ENCODE measurements at places on chromosomes 5 and 9.

GRCh38 chr5:2602451-2603271, 148.8 kb downstream of the IRX2 start:
- no peak for DNase-seq

DNA sequence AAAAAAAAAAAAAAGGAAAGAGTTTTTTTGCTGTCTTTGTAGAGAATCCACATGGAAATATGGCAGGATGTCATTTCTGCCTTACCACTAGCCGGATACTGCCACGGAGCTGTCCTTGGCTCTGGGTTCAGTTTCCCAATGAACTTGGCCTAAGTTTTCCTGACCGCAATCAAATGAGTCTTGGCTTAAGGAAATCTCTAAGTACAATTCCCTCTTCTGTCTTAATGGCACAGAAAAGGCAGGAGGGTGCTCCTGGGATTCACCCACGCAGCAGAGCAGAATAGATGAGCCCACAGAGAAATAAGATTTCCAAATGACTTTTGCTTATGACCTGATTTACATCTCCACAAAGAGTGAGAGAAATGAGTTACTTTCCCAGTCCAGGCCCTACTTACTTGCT, 284.0 kb upstream of the VLDLR start:
- no peak for DNase-seq

DNA sequence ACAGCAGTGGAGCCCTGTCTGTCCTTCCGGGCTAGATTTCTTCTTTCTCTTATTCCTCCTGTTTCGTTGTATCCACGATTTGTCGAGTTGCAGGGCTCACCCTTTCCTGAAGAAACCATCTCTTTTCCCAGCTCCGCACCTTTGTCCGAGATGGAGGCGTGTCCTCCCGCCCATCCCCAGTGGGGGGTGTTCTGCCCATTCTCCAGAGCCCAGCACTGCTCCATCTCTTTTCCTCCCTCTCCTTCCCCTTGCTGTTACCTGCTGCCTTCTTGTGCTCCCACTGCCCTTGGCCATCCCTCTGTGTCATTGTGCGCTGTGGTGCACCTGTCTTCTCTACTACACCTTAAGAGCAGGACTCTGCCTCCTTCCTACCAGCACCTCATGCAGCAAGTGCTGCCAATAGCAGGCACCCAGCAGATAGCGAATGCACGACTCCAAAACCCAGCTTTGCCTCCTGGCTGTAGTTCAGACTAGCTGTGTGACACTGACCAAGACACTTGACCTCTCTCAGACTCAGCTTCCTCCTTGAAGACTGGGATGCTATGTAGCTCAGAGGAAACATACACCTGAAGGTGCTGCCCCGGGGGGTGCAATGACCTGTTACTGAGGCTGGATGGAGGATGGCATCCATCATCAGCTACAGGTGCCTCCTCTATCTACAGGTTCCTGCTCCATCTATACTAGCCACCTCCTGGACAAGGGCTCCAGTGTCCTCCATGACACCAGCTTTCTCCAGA, 8.9 kb downstream of the OR13J1 start:
- DNase-seq: no peak

DNA sequence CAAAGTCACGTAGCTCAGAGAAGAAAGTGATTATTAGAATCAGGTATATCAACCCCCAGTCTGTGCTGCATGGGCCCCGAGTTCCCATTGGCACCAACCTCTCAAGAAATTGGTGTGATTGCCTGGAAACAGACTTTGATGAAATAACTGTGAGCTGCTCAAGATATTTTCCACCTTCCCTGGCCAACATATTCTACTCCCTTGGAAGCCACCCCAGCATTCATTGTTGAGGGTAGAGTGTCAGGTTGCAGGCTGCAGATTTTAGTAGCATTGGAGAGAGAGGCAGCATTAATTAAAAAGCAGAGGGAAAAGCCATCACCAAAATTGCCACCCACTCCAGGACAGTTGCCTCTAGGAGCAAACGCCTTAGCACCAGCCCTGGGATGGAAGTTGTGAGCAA, 154.2 kb upstream of the TNPO1 start:
- no peak for DNase-seq

GRCh38 chr5:149618581-149619248, 37.4 kb downstream of the ARHGEF37 start:
- DNase-seq: no peak

DNA sequence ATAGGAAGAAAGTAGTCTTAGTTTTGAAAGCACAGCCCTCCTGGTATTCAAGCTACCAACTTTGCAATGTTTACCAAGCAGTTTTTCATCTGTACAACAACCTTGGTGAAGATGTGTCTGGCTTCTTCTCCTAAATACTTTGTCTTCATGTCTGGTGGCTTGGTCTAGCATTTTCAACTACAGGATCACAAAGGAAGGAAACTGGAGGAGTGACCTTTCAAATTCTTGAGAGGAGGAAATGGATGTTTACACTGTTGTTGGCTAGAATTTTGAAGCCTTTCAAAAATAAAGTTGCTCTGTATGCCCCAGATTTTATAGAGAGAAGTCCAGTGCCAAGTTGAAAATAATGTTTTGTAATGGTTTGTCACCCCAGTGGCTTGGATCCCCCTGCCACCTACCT, 16.3 kb downstream of the PAM start:
- no peak for DNase-seq

DNA sequence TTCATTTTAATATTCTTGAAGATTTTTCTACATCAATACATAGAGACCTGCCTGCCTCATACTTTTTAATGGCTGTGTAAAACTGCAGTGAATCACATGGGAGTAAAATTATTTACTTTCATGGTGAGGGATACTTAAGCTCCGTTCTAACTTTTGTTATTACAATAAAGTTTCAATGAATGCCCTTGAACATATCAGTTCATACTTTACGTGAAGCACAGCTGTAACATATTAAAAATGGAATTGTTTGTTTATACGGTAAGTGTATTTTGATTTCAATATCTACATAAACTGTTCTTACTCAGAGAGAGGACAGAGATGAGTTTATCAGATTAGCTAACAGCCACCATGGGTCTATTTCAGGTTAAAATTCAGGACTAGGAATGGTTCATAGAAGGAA, 155.1 kb downstream of the NR3C1 start:
- DNase-seq: no peak

- no peak for DNase-seq
Observed at GRCh38 chr5:140196115-140196814, 21.3 kb downstream of the CYSTM1 start.

DNA sequence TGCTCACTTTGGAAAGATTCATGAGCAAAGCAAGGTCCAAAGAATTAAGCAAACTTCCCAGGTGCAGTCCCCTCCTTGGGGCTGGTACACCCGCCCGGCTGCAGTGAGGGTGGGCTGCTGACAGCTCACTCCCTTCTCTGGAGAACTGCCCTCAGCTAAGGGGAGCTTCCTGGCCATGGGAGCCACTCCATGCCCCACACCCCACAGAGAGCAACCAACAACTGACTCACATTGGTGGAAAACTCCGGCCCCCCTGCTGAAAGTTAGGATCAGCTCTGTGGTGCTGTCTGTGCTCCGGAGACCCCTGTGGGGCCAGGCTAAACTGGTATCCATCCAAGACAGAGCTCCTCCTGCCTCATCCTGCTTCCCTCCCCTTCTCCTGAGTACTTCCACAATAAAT, 223.0 kb downstream of the GABBR2 start:
- no peak for DNase-seq

DNA sequence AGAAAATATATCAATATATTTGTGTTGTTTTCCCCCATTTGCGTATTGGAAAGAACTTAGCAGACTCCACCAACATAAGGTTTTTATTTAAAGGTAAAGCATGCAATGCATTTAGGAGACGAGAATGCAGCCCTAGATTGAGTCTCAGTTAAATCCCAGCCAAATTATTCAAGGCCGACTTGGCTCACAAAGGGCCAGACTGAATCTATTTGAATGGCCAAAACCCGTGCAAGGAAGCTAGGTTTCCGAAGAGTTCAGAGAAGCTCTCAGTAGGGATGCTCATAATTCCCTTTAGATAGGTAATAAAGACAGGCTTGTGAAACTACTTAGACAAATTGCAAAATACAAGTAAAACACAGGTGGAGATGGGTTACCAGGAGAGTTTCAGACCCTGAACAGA, 520.3 kb downstream of the CDH9 start:
- no peak for DNase-seq

- DNase-seq: no peak
Observed at GRCh38 chr5:132215329-132215728, 12.3 kb downstream of the P4HA2 start.

DNA sequence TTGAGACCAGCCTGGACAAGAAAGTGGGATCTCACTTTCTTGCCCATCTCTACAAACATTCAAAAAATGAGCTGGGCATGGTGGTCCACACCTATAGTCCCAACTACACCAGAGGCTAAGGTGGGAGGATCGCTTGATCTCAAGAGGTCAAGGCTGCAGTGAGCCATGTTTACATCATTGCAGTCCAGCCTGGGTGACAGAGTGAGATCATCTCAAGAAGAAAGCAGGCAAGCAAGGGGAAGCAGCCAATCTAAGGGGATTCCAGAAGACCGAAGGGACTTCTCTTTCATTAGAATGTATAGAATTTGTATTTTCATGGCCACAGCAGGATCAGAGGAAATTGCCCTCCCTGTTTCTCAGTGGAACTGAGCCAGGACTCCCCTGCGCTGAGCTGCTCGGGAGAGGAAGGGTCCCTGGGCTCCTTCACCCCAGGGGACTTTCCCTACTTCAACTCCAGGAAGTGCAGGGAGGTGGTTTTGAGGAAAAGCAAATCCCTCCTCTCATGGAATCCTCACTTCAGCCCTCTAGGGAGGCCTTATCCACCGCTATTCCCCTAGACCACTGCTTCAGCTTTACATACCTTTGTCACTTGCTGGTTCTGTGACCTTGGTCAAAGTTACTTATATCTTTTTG, 12.1 kb downstream of the WWC1 start:
- DNase-seq: no peak

- DNase-seq: no peak
Observed at GRCh38 chr9:72826996-72827949, 125.6 kb downstream of the ALDH1A1 start.

GRCh38 chr5:72840041-72840440, 23.6 kb downstream of the TNPO1 start:
- no peak for DNase-seq

DNA sequence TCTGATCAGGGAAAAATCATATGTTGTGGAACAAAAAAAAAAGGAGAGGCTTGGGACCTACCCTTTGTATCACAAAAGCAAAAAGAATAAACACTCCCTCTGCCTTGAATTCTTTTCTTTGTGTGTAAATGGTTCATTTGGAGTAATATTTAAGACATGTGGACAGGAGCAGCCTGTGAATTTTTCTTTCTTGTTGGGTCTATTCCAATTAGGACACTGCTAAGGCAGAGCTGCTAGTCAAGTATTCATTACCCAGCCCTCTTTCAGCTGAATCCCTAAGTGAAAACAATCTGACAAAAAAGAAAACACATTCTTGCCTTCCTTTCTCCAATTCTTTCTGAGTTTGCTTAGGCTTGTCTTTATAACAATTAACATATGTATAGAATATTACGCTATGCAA, 330.0 kb downstream of the EBF1 start:
- no peak for DNase-seq

GRCh38 chr9:129078691-129079503, 2.0 kb upstream of the DOLPP1 start:
- DNase-seq: no peak

DNA sequence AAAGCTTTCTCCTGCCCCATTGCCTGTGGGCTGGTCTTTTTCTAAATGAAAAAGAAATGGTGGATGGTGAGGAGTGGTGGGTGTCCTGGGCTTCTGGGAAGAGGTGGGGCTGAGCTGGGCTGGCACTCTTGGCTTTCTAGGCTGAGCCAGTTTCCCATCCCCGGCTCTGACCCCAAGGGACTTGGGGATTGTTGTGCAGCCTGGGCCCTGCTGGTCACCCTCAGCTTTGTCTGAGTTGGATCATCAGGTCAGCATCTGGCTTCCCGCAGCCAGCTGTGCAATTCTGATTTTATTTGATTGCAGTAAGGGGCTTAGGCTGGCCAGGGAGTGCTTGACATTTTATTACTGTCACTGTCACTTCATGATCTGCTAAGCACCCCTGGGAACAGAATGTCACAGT, 25.3 kb downstream of the GLRA1 start:
- DNase-seq: no peak

DNA sequence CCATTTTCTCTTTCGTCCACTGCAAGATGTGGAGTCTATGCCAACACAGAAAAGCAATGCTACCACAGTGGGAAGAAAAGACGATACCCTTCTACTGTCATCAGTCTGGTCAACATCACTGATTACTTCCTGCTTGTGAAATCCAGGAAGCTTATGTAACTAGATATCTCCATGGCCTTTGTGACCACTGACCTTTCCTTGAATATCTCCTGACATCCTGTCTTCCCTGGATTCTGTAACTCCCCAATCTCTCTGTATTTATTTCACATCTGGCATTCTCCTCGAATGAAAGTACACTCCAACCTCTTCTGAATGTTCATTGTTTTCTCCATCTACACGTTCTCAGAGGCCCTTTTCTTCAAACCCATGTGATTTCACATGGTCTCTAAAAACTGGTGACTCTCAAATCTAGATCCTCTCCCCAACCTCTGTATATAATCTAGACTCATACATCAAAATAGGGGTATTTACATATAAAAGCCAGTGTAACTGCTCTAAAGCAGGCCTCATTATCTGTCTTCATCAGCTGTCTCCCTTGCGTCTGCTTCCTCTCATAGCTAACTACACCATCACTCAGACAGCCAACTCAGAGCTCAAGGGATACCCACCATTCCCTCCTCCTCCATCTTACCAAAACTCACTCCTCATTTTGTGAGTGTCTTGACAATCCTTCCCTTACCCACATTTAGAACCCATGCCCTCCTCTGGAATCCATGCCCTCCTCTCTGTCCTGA, 156.8 kb downstream of the SEMA5A start:
- DNase-seq: no peak

DNA sequence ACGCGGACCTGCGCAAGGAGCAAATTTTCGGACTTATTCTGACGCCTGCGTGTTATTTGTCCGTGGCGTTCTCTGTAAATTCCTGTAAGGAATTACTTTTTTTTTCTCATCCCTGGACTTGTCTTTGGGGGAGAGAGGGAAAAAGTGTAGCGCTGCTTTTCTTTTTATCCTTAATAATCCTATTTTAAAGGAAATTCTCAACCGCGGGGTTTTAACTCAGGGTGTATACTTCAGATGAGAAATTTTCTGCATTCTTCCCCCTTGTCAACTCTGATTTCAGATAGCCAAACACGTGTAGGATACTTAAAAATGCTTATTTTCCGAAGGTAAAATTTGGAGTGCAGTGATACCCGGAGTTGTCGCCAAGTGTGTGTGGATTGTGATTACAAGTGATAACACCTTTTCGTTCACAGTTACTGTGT, 853 bp downstream of the DCP2 start:
- no peak for DNase-seq

- DNase-seq: no peak
Observed at GRCh38 chr9:136858452-136858843, 6.3 kb downstream of the MAMDC4 start.

DNA sequence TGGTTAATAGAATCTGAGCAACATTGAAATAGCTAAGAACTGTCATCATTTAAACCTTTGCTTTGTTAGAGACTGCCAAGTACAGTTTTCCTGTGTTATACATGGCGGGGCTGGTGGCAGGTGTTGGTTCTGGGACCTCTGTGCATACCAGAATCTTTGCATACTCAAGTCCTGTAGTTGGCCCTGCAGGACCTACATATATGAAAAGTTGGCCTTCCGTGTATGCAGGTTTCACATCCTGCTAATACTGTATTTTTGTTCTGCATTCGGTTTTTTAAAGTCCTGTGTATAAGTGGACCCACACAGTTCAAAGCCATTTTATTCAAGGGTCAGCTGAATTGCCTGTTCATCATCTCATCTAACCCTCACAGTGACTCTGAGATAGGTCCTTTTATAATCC, 36.4 kb downstream of the LARP1 start:
- no peak for DNase-seq
